Activated CD8-positive, alpha-beta memory T cell treated with anti-CD3 and anti-CD28 coated beads for 24 hours (primary cell): ENCODE measurements at places on chromosomes 5 and 9.

DNA sequence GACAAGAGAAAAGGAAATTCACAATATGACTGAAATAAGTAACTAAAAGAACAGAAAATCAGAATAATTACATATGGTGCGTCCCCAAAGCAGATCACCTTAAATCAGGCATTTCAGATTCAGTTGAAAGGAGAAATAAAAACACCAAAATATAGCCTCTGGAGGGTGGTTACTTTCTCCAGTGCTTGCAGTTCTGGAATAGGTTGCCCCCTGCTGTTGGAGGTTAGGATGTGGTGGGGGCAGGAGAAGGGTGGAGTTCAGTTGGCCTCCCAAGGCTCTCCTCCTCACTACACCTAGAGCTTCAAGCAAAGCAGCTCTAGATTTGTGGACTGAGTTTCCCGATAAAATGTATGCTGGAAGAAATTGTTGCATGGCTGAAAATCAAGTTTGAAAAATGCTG is 338.2 kb upstream of the TLE4 start:
- DNase-seq, result no peak

DNA sequence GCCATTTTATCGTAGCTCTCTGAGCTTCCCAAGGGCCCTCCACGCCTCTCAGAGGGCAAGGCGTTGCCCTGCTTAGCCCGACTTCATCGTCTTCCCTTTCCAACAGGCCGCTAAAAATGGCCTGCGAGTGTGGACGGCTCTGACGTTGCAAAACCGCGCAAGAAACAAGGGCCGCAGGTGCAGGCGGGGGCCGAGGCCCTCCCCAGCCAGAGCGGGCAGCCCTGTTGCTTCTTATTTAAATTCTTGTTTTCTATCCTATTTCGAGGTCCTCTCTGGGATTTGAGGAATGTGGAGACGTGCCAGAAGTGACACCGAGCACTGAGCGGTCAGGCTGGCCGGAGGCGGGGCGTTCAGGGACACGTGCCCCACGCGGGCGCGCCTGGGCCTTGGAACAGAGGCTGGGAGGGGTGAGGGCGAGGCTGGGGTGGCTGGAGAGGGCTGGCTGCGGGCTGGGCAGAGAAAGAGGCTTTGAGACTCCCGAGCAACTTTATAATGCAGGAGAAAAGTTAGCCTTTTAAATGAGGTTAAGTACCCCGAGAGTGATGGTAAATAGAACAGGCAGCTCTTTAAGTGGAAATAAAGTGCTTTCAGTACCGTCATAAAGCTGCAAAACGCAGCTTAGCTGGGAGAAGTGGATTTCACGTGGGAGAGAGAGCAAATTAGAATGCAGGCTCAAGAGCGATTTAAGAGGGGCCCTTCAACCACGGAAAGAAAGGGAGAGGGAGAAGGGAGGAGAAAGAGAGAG is 243.6 kb downstream of the AUH start:
- no peak for DNase-seq

DNA sequence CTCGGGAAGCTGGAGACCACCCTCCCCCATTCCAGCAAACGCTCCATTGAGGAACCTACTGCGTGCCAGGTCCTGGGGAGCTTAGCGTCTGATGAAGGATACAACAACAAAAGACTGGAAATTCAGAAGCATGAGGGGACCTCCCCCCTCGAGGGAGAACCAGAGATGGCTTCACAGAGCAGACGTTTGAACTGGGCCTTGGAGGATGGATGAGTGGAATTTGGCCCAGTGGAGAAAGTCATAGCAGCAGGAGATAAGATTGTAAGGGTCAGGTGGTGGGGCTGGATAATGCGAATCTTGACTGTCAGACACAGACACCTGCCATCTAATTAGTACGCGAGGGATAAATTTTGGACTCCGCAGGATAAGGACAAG is 1.2 kb upstream of the SLC25A51 start:
- no peak for DNase-seq

DNA sequence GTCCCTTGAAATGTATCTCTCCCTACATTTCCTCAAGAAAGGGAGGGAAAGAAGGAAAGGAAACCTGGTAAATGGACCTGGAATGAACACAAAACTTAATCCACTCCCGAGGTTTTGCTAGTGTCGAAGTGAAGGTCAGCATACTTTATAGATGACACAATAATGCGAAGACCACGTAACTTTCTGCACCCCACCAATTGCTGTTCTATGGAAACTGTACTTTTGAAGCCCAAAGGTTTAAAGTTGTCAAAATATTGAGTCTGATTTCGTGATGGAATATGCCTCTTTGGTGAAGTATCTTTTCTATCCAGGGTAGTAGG is 103.7 kb downstream of the SNCAIP start:
- no peak for DNase-seq

DNA sequence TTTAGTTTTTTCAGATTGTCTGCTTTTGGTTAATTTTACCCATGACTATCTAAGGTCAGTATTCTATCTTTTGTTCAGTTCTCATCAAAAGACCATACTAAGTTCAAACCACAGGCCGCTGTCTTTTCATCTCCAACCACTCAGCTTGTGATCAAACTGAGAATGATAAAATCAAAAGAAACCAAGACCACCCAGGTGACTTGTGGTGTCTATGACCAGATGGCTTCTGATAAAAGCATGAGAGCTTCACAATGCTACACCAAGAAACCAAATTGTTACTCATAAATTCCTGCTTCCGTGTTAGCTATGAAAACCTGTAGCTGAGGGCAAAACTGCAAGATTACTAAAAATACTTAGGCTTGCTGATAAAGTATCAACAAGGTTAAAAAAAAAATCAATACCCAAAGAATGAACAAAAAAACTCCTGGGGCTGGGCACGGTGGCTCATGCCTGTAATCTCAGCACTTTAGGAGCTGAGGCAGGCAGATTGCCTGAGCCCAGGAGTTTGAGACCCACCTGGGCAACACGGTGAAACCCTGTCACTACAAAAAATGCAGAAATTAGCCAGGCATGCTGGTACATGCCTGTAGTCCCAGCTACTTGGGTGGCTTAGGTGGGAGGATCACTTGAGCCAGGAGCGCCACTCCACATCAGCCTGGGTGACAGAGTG is 25.8 kb upstream of the GPX8 start:
- DNase-seq, result no peak
